ENCODE measurements at places on chromosomes 2 and 18. TPM values are rescaled to one million over a fixed set of nuclear protein-coding genes. Genes with fewer than 3 reads are reported as not detected.

GRCh38 chr2:70746094-70746974 lies 21.7 kb downstream of the ADD2 start:
- no peak for DNase-seq

GRCh38 chr18:46104128-46104911 lies at the start of gene HAUS1:
Gene HAUS1 (plus strand): TSS chr18:46104385. CDS start chr18:46104412, 27 bp downstream.
- peak; percentile 83 for DNase-seq

- no peak for DNase-seq
Observed at GRCh38 chr2:61786876-61787275, 67.0 kb downstream of the FAM161A start.

GRCh38 chr2:188598551-188598950 lies 306.9 kb downstream of the GULP1 start:
- peak; percentile 18 for DNase-seq

DNA sequence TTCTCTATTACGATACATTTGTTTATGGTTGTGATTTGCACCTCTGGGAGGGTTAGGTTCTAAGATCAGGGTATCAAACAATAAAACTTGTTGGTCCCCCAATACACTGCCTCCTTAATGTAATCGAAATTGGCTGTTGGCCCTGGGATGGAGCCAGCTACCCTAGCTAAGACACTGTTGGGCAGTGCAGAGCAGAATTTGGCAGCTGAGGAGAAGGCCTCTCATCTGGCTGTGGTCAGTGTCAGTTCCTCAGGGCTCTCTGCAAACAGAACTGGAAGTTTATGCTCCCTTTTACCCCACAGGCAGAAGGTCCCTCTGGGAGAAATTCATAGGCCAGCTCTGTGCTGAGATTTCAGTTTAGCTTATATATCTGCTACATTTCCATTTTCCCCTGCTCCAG lies 8.6 kb upstream of the HAAO start:
- peak; percentile 40 for DNase-seq

GRCh38 chr2:226037526-226037925 lies 638.0 kb downstream of the NYAP2 start:
- DNase-seq = no peak

FAM237A gene
- not detected for total RNA-seq

DNA sequence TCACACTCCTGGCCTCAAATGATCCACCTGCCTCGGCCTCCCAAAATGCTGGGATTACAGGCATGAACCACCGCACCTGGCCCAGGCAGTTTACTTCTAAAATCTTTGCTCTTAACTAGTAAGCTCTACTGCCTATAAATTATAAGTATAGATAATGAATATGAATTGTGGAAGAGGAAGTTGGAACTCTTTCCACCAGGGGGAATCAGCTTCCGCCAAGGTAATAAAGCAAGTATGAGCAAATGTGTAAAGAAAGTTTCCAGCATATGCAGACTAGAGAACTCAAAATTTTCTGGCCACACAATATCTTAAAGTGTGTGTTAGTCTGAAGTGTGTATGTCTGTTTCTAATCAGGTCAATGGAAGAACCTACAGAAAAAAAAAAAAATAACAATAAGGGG lies 68.1 kb downstream of the RMDN2 start:
- peak; percentile 26 for DNase-seq

Data from RPMI7951 (cell line).